GOT3 (cell line): ENCODE measurements at places on chromosomes 11 and 22.

DNA sequence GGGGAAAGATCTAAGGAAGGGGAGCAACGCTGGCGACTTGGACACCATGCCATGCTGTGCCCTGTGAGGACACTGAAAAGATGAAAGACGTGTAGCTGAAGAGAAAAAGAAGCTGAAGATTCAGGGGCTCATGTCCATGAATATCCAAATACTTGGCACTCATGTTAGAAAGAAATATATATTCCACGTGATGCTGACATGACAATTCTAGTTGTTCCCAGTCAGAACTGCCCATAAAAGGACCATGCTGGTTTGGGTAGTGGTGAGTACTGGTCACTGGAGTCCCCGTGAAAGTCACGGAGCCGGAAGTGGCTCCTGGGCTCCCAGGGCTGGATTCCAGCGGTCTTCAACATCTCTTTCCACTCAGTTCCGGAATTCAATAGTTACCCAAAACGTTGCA, 9.9 kb downstream of the MS4A15 start:
- DNase-seq: no peak

DNA sequence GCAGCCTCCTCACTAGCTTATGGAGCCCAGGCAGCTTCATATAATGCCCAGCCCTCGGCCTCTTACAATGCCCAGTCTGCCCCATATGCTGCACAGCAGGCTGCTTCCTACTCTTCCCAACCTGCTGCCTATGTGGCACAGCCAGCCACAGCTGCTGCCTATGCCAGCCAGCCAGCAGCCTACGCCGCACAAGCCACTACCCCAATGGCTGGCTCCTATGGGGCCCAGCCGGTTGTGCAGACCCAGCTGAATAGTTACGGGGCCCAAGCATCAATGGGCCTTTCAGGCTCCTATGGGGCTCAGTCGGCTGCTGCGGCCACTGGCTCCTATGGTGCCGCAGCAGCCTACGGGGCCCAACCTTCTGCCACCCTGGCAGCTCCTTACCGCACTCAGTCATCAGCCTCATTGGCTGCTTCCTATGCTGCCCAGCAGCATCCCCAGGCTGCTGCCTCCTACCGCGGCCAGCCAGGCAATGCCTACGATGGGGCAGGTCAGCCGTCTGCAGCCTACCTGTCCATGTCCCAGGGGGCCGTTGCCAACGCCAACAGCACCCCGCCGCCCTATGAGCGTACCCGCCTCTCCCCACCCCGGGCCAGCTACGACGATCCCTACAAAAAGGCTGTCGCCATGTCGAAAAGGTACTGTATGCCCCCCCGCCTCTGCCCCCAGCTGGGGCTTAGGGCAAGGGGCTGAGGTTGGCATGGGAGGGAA, 8.8 kb downstream of the RBM14 start:
- no peak for DNase-seq

DNA sequence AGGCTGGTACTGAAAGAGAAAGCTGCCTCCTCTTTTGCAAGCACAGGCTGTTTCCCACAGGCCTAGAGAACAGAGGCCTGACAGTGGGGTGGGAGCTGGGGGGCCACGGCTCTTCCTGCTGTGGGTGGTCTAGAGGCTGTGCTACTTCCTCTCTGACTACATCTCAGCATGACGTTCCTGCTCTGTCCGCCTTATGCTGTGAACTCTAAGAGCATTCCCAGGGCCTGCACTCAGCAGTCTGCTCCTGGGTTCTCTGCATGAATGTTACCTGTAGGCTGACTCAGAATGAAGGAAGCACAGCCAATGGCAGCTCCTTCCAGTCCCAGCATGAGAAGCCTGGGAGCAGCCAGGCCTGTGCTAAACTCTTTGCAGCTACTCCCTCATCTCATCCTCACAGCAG, 534.3 kb downstream of the NTM start:
- DNase-seq: no peak

- DNase-seq: no peak
Observed at GRCh38 chr22:37529652-37530345, 10.6 kb upstream of the CARD10 start.

DNA sequence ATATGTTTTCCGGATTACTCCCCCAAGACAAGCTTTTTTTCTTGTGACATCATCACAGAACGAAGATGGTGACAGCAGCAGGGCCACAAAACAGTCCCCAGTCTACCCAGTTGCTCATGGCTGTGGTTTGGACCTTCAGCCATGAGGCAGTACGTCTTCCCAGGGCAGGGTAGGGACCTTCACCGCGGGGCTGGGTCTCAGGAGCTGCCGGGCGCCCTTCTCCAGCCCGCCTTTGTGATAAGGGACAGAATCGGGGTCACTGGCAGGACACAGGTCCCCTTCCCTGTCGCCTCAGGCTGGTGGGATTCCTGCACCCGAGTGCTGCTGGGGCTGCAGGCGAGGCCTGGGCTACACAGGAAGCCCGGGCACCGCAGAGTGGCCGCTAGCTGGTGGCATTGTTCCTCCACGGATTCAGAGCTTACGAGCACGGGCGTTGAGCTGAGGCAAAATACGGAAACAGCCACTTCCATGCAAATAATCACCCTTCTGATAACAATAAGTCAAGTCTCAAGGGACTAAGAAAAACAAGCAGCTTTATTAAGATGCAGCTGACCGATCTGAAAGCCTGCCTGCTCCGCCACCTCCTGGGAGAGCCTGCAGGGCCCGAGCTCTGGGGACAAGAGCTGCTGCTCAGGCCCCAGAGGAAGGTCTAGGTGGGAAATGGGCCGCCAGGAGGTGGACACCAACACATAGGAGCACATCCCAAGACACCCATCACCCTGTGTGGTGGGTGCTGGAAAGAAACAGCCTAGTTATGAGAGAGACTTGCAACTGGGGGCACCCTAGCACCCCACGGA, 12.3 kb downstream of the TBX1 start:
- no peak for DNase-seq

DNA sequence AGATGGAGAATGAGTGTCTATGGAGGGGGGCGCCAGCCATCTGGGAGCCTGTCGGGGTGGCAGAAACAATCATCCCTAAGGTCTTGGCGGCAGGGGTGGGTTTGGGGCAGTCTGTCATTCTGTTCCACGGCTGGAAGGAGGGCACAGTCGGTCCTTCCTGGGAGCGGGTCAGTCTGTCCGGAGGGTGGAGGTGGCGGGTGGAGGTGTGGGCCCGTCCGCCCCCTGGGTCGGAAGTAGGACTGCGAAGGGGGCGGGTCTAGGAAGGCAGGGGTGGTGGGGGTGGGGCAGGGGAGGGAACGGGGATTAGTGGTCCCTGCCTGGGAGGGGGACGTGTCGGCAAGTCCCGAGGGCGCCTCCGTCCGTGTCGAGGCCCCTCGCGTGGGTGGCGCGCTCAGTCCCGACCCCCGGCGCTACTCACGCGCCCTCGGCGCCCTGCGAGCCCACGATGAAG, 461 bp downstream of the TBC1D10A start:
- DNase-seq: no peak
